HTR-8/SVneo (cell line): ENCODE measurements at places on chromosomes 2 and 18.

DNA sequence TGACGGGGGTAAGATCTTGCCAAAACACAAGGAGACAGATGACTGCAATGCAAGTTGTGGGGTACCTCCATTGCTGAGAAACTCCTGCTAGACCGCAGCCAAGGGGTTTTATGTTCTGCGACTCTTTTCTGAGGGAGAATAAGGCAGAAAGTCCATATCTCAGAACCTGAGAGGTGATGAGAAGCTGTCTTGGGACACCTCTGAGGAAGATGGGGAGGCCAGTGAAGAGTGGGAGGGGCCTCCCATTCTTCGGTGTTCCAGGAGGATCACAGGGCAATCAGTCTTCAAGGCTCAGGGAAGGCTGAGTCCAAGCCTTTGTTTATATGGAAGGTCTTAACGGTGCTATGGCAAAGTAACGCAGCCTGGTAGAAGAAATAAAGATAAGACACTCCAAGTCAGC lies 18.0 kb downstream of the CYP27A1 start:
- no peak for DNase-seq

DNA sequence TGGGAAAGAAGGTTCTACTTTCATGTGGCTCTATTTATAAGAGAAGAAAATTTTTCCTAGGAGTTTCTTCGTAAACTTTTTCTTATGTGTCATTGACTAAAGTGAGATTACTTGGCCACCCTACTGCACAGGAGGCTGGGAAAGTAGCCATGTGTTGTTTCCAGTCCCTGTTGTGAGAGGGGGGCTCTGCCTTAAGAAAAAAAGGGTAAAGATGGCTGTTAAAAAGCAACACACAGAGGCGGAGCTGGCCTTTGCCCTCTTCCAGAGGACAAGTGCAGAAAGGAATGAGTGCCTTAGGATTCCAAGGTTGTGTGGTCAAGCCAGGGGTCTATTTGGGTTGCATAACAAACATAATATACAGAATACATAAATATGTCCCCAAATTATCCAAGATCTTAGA lies 230.0 kb upstream of the CXCR4 start:
- DNase-seq, result no peak

DNA sequence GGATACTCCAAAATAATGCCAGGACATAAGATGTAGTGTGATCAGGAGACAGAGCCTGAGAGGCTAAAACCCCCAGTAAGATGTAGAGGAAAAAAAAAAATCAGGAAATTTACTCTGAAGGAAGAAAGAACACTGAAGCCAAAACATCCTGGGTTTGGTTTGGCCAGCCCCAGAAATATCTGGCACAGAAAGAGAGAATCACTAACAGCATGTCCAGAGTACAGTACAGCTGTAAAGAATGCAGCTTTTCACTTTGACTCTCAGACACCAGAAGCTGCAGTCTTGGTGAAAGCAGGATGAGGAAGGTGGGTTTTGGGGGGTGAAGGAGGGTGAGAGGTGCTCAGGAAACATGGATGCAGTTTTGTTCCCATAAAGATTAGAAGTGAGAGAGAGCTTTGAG lies 1577.7 kb upstream of the ACVR2A start:
- no peak for DNase-seq

DNA sequence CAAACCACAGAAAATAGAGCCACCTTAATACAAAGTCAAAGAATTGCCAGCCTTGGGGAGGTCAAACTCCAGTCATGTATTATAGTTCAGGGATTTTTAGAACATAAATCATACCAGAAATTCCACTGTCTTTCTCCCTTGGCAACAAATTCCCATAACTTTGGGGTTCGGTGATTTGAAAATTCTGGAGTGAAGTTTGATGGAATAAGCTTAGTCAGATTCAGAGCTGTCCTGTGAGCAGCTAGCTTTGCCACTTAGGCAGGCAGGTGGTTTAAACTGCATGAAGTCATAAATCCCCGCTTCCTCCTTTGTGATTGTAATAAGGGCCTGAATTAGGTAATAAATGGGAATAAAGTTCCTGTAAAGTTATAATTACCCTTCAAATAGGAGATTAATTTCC lies 457.0 kb upstream of the HNMT start:
- DNase-seq, result no peak

- no peak for DNase-seq
These were observed 4.7 kb downstream of the ACVR1 start for GRCh38 chr2:157871415-157871814.

GRCh38 chr18:70371908-70372307 lies 83.1 kb downstream of the SOCS6 start:
- DNase-seq, result no peak

DNA sequence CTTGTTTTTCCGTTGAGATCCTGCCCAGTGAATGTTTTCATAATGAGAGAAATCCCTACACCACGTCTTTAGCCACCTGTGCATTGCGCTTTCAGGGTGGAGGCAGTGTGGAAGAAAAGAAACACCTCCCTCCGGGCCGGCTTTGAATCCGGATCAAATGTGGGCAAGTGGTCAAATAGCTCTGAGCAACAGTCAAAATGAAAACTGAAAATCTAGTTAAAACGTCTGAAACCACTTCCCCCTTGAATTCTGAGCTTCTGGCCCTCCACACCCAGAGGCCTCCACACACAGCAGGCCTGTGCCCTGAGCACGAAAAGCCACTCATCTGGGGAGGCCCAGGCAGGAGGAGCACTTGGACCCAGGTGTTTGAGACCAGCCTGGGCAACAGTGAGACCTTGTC lies 263.6 kb upstream of the SALL3 start:
- DNase-seq, result no peak

DNA sequence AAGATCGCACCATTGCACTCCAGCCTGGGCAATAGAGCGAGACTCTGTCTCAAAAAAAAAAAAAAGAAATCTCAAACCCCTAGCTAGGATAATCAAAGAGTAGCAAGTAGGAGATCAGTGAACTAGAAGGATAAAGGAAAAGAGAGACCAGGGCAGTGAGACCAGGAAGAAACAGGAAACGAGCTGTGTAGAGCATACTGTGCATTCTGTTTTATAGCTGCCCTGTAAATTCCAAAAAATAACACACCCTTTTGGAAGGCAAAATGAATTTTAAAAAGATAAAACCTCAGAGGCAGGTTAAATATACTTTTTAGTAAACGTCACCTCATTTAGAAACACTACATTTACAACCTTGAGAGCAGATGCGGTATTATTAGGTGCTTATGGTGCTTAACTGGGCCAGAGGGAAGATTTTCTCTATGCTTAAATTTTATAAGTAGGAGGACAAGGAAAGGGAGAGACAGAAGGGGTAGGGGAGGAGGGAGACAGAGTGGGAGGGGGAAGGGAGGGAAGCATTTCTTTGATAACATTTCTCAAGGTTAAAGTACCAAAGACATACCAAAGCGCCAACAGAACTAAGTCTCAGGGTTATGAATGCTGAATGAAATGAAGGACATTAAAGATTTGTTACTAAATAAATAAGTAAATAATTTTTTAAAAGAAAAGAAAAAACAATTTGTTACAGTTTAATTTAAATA lies 30.1 kb downstream of the FEZ2 start:
- no peak for DNase-seq

DNA sequence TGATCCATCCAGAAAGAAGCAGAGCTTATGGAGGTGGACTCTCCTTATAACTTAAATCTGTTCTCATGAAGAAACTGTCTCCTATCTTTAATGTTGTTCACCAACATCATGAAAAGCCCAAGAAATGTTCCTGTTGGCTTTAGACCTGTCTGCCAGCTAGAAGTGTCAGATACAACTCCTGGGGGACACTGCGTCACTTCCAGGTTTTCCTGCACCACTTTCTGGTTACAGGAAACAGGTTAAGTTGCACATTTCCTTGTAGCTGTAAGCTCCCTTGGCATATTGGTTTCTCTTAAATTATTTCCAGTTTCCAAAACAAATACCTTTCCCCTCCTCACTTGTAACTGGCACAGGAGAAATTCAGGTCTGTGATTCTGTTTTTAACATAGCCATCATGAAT lies 2.9 kb downstream of the CEP68 start:
- DNase-seq, result no peak

GRCh38 chr2:190748966-190749365 lies 100.1 kb downstream of the NAB1 start:
- no peak for DNase-seq

DNA sequence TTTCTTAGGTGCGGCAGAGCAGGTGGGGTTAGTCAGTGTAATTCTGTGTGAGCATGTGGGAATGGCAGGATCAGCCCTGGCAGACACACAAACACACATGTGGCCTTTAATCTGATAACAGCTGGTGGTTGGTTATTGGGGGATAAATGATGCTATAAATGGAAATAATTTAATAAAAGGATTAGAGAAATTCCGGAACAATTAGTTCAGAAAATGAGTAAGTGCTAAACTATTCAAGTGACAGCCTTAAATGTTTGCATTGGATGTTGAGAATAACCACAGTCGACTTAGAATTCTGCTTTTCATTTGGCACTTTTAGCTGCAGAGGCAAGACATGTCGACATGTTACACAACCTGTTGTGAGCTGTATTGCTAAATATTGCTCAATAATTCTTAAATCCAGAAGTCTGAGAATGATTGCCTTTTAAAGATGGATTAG lies 7.2 kb downstream of the SMYD1 start:
- no peak for DNase-seq

DNA sequence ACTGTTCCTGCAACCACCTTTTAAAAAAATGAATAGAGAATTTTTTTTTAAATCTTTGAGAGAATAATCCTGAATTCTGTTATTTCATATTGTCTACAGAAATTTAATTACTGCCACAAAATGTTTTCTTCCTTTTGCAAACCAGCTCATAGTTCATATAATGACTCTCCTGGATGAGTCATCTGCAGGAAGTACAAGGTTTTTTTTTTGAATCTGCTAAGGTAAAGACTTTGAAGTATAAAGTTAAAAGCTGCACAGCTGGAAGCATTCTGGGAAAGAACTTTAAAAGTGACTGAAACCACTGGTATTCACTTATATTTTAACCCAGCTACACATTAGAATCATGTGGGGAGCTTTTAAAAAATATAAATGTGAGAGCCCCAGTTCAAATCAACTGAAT lies 25.4 kb downstream of the SESTD1 start:
- DNase-seq, result no peak

GRCh38 chr2:217919204-217919603 lies 83.6 kb downstream of the TNS1 start:
- DNase-seq, result no peak

GRCh38 chr2:110772383-110772755 lies 40.0 kb downstream of the ACOXL start:
- no peak for DNase-seq

DNA sequence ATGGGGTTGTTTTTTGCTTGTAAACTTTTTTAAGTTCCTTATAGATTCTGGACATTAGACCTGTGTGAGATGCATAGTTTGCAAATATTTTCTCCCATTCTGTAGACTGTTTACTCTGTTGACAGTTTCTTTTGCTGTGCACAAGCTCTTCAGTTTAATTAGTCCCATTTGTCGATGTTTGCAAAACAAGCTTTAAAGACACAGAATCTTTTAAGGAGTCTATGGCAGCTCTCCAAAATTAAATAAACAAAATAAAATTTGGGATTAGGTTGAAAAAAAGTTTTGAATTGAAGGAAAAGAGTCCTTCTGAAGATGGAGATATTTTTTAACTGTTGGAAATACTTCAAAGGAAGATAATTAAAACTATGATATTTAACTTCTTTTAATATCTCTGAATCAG lies 88.8 kb downstream of the MAP3K20 start:
- no peak for DNase-seq

DNA sequence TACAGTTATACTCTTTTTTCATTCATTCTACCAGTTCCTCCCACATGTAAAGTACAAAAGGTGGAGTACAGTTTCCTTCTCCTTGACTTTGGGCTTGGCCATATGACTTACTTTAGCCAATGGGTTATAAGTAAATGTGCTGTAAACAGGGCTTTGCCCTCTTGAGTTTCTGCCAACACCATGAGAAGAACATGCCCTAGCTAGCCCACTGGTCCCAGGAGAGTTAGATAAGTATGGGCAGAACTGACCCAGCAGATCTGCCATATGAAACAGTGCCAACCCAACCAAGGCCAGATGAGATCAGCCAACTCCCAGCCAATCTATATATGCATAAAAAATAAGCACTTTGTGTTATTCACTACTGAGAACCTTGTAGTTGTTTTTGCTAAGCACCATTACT lies 25.5 kb downstream of the ZC3H8 start:
- DNase-seq, result no peak

GRCh38 chr18:31206787-31207381 lies 44.2 kb upstream of the DSC1 start:
- DNase-seq, result peak; percentile 29

DNA sequence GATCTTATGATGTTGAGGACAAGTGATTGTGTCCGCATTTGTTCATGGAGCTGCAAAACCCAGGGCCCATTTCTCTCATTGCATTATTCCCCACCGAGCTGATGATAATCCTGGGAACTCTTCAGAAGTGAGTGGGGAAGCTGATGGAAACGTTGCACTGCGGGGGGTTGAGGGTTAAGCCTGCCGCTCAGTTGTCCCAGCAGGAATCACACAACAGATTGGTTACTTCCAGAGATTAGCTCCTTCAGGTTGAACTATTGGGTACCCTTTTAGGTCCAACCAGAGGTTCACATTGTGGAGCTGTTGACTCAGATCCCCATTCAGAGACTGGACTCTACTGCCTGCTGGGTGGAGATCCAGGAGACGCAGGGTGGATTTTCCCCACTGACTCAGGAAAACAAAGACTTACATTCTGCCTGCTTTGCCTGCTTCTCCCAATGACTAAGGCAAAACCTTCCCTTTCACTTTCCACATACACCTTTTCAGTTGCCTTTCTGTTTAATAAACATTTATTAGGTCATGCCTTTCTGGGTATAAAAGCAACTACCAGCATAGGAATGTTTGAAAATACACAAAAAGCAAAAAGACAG lies 286.4 kb downstream of the TXNL1 start:
- no peak for DNase-seq

DNA sequence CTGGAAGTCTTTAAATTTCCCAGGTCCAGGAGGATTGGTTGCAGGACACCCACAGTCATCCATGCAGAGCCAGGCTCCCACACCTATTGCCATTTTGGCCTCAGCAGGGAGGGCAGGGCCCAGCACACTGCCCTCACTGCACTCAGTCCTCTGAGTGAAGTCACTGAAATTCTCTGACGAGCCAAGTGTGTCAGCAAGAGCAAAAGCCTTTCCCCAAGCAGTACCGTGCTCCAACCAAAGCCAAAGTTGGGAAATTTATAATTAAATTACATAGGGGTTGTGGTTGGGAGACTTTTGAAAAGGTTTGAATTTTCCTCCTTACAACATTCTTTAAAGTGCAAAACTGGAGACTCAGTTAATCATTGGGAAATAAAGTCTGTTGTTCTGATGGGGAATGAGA lies 98.5 kb upstream of the CD226 start:
- no peak for DNase-seq

- DNase-seq, result no peak
These were observed 33.7 kb upstream of the COL5A2 start for GRCh38 chr2:189213250-189213649.

- no peak for DNase-seq
These were observed 20.3 kb upstream of the KCNF1 start for GRCh38 chr2:10891390-10891789.

- no peak for DNase-seq
These were observed 35.3 kb downstream of the ACVR1C start for GRCh38 chr2:157593411-157593810.

DNA sequence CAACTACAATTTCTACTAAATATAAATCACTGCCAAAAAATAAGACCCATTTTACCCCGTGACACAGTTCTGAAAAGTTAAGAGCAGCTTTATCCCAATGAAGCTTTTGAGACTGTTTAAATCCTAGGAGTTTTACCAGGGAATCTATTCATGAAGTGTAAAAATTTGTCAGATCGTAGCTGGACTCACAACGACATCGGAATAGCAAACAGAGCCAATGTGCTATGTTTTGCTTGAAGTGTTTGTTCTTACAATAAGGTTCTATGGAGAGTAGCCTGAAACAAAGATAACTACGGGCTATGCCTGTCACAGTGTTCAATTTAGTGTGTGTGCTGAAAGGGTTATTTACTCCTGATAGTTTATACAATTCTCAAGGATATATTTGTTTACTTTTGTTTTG lies 78.5 kb upstream of the L3MBTL4 start:
- DNase-seq, result no peak
